Activated CD4-positive, alpha-beta T cell treated with anti-CD3 and anti-CD28 coated beads for 24 hours (primary cell): ENCODE measurements at places on chromosomes 5 and 9.

DNA sequence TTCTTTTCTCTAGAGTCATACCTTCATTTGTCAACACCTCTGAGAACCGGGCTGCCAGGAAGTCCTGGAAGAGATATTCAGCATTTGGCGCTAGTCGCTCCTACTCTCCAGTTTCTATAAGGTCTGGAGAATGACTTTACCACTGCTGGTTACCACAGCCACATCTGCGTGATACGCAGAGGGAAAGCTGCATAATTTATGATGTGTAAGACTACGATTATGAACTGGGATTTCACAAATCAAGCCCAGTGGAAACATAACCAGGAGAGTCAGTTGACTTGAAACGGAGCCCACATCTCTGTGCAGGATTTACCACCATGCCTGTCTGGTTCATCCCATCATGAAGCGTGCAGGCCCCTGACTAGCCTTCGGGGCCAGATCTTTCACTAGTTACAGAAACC, 72.6 kb downstream of the FGF1 start:
- no peak for DNase-seq

GRCh38 chr5:45110399-45110798, 301.7 kb downstream of the MRPS30 start:
- DNase-seq: no peak

DNA sequence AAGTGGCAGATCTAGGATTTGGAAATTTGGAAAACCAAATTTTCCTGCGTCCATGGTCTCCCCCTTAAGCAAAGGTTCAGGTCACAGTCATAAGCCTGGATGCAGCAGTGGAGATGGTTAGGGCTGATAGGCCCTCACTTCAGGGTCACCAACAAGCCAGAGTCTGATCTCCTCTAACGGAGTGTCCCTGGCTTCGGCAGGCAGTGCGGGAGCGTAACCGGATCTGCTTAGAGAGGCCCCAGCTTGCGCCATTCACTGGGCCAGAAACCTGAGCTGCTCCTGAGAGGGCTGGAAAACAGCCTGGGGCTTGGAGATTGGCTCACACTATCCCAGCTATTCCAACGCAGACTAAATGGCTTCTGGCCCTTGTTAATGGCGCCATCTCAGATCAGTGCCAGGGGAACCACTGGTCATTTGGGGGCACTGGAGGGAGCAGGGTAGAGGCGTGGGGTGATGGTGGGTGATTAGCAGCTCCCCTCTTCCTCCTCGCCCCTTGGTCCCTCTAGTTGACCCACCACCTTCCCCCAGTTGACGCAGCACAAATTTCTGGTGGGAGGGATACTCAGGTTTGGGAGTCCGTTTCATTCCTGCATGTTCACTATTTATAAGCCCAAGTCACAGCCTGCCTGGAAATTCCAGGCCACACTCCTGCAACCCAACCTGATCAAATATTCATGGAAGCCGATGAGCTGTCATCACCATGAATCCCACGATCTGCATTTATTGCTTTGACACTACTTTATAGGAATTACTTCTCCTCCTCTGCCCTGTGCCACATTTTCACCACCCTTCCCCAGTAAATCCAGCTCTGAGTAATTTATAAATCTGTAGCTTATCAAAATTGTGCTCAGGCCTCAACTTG, 134.6 kb upstream of the CPEB4 start:
- no peak for DNase-seq

DNA sequence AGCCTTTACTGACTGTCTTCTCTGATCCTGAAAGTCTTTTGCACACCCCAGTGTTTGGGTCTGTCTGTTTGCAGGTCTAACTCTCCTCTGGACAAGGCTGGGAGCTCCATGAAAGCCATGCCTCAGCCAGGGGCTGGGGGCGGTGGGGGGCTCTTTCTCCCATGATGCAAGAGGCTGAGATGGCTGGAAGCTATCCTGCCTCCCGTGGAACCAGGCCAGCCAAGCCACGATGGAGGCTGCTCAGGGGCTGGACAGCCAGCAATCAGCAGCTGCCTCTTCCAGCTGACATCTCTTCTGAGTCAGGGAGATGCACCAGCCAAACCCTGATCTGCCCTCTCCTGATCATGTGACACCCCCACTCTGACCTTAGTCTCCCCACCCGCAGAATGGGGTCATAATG, 154.0 kb downstream of the BARX1 start:
- DNase-seq: no peak

- no peak for DNase-seq
These were observed 66.5 kb downstream of the JMY start for GRCh38 chr5:79302454-79302853.

DNA sequence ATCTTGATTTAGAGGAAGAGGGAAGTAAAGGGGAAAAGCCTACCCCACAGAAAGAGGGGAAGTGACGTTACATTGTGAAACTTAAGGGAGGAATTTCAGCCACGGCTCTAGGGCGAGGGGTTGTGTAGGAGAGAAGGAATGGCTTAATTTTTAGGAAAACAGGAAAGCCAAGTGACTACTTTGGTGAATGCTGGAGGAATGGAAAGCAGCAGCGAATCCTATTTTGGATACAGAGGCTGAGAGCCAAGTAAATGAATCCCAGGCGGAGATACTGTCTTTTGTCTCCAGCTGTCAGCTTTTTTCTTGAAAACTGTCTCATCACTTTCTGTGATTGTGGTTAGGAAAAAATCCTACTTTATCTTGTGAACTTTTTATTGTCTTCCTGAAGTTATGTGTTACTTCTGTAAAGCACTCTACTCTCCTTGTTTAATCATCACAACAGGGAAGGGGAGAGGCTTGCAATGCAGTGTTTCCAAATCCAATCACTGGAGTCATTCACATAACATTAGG, 188.4 kb downstream of the TSSK1B start:
- no peak for DNase-seq
